ENCODE measurements at places on chromosomes 16 and 17.

GRCh38 chr16:74936902-74937560 lies 47.9 kb downstream of the WDR59 start:
- peak; percentile 66 for DNase-seq

DNA sequence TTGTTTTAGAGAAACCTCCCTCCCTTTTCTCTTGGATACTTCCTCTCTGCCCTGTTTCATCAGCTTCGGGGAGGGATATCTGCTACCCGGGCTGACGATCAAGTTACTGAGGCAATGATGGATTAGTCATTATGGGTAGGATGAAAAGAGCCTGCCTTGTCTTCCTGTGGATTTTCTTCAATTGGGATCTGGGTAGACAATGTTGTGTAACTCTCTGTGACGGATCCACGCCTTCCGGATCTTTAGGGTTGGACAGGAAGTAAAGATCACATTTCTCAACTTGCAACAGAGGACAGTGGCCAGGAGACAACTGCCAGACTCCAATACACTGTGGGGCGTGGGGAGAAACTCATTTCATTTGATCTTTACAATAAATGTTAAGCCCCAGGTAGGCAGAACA lies 11.3 kb upstream of the CHST6 start:
- DNase-seq = no peak

DNA sequence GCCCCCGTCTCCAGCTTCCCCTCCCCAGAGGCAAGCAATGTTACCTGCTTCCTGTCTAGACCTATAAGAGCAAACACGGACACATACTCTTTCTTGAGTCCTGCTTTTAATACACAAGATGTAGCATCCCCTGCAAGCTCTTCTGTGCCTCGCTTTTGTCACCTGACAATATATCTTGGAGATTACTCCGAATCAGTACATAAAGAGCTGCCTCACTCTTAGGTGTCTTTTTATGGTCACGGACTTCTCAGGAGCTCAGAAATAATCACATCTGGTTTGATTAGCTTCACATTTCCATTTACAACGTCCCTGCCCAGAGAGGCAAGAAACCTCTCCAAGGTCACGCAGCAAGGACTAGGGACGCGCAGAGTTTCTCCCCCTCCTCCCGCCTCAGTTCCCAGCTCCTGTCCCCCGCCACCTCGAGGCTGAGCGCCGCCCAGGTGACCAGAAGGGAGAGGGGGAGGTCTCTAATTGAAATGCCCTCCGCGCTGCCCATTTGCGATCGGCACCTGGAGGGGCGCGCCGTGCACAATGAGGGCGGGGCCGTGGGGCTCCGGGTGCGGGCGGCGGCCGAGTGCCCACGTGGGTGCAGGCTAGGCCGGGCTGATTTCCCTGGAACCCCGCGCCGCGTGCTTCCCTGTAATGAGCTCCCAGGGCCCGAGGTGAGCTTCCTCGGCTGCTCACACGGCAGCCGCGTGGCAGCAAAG lies 13.8 kb upstream of the SEZ6 start:
- DNase-seq = no peak

GRCh38 chr17:45385331-45385997 lies 47.2 kb downstream of the ARHGAP27 start:
- no peak for DNase-seq

DNA sequence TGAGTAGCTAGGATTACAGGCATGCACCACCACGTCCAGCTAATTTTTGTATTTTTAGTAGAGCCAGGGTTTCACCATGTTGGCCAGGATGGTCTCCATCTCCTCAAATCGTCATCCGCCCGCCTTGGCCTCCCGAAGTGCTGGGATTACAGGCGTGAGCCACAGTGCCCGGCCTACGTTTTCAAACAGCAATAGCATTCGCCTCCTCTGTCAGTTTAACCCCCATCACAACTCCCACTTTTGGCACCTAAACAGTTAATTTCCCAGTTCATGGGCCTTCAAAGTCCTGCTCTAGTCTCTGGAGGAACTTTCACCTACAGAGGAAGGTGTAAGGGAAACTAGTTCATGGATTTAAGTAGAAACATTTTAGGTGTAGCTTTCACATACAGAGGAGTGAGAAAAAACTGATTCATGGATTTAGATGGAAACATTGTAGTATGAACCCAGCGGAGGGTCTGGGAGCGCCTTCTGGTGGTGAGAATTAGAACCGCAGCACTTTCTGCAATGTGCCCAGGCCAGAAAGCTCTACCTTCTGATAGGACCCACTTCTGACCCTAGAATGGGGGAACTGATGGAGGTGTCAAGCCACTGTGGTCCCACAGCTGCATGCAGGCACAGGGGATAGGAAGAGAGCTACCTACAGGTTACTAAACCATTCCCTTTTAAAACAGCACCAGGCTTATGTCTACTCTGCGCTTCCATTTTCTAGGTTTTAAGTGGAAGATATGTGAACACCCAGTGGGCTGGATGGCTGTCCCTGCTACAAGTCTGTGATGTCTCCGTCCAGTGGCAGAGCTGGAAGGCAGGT lies 12.0 kb upstream of the MEOX1 start:
- no peak for DNase-seq

DNA sequence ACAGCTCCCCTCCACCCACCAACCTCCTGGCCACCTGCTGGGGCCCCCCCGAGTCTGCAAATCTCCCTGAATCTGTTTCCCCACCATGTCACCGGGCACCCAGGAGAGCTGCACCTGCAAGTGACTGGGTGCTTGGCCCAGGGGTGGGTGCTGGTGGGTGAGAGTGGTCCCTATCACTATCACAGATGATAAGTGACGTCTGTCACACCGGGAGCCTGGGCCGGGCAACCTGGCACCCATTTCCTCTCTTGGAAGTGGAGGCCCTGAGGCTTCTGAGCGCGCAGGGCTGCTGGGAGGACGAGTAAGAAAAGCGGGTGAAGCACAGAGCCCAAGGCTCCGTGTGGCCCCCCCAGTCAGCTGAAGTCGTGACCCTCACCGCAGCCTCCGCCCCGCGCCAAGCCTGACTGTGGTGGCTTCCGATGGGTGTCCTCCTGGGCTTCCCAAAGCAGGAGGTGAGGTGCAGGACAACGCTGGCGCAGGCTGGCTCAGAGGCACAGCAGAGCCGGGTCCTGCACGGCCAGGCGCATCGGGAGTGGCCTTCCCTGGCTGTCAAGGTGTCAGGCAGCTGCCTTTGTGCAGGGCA lies 21.0 kb upstream of the ACSF3 start:
- no peak for DNase-seq

GRCh38 chr17:48045316-48046001 lies 2.7 kb upstream of the NFE2L1 start:
- no peak for DNase-seq

- DNase-seq = no peak
These were observed 153.4 kb upstream of the PLCG2 start for GRCh38 chr16:81625544-81626153.

- peak; percentile 21 for DNase-seq
These were observed 20.6 kb downstream of the MAP2K4 start for GRCh38 chr17:12041312-12041711.

DNA sequence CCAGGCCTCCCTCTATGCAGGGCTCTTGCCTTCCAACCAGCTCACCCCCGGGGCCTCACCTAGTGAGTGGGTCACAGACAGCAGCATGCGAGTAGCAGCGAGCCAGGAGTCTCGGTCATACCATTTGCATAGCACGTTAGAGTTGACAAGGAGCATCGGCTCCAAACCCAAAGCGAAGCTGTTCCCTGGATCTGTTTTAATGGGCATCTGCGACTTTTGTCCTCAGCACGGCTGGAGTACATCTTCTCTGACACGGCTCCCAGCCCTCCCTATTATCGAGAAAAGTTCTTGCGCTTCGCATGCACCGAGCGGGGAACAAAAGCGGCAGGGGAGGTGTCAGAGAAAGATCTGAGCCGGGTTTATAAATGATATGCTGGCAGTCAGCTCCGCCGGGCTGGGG lies 253.3 kb downstream of the MAF start:
- no peak for DNase-seq

- no peak for DNase-seq
These were observed 6.4 kb upstream of the CD300LD start for GRCh38 chr17:74598346-74599022.

GRCh38 chr17:30217054-30217453 lies 18.4 kb downstream of the SLC6A4 start:
- DNase-seq = no peak

DNA sequence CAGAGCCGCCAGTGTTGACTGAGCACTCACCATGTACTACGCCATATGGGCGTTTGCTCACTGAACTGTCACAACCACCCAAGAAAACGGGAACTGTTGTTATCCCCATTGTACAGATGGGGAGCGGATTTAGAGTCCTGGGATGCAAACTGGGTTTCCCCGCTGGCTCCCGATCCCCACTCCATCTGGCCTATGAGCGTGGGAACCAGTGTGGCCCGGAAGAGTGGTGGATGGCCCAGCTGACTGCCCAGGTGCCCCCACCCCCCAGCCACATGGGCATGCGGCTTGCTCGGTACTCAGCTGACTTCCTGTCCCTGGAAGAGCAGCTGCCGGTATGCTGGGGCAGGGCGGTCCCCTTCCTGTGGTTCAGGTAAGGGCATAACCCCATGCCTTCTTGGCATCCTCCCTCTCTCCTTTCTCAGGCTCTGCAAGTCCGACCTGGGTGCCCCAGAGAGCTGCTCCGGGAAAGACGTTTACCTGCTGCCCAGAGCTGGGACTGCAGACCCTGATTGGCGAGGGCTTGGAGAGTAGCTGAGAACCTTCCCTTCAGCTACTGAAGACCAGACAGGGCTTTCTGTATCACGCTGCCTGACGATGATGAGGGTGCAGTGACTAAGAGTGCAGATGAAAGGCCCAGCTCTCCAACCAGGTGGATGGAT lies 16.2 kb downstream of the SOCS3 start:
- DNase-seq = no peak

DNA sequence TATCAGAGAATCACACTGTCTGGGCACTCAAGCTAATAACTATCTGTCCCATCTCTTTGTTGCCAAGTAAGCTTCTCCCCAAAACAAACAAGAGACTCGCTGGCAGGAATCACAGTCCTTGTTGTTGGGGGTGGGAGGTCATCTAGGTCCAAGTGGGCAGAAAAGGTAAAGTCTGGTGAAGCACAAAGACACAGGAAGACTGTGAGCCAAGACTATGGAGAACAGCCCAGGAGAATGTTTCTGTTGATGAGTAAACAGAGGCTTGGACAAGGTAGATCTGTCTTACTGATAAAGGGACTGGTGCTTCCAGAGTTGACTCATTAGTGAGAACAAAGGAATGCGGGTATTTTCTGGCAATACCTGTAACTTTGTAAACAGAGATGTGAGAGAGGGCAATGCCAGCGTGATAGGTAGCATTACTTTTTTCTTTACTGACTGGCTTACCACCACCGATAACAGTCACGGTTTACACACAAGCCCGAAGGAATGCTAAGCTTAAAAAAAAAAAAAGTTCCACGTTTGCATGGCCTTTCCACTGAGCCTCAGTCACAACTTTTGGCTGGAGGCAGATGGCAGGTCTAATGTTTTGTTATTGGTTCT lies 11.5 kb upstream of the MMD start:
- DNase-seq = no peak

GRCh38 chr16:4315186-4316107 lies at the start of gene GLIS2:
GLIS2 (plus strand) TSS chr16:4316067; CDS start chr16:4332281, 16,214 bp downstream.
- DNase-seq = no peak

DNA sequence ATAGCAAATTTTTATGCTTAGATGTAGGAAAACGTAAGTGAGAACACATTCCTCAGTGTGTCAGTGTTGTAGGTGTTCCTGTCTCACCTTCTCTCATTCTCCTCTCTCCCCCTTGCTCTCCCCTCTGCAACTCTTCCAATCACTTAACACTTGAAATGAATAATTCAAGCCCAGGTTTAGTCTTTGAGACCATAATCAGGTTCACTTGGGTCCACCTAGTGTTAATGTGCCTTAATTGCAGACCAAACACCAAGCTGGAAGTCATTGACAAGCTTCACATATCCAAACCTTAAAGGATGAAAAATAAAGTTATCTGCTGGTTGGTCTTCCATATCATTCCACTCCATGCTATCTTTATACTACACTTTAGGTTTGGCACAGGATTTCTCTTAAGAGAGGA lies 37.0 kb downstream of the STXBP4 start:
- DNase-seq = no peak

- no peak for DNase-seq
These were observed 61.2 kb downstream of the MARCHF10 start for GRCh38 chr17:62746941-62747340.

DNA sequence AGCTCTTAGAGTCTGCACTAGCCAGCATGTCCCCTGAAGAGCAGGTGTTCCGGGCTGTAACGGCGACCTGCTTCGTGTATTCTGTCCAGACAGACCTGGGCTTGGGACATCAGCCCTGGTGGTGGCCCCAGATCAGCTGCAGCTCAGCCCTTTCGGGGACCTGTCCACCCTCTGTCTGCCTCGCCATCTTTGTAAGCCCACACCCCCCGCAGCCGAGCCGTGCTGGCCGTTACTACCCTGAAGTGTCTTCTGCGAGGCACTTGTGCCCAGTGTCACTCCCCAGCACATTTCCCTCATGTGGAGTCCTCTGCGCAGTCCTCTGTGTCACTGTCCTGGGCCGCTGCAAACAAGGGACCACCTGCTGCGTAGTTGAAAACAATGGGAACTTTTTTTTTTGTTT lies 10.4 kb downstream of the CARD14 start:
- DNase-seq = no peak

GRCh38 chr17:59485946-59486345 lies 79.5 kb upstream of the DHX40 start:
- no peak for DNase-seq

DNA sequence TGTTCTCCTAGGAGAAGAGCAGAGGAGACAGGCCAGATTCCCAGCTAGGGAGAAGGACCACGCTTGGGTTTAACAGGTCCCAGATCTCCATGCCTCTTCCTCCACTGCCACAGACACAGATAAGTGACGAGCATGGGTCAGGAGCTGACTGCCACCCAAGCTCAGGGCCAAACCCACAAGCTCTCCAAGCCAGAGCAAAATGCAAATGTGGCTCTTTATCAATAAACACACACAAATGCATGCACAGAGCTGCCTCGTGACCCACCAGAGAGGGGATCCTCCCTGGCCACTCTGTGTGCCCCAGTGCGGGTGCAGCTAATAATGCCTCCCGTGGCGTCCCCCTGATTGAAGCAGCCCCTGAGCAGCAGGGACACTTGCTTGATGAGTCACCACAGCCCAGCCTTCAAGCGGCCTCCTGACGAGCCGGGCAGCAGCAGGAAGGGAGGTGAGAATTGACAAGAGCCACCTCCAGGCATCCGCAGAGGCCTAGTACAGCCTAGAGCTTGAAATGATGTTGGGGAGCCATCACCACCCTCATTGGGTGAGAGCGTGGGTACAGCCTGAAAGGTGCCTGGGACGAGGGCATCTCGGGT lies 143.9 kb downstream of the CCDC182 start:
- DNase-seq = no peak

GRCh38 chr17:11643851-11644250 lies 45.6 kb downstream of the DNAH9 start:
- DNase-seq = no peak

DNA sequence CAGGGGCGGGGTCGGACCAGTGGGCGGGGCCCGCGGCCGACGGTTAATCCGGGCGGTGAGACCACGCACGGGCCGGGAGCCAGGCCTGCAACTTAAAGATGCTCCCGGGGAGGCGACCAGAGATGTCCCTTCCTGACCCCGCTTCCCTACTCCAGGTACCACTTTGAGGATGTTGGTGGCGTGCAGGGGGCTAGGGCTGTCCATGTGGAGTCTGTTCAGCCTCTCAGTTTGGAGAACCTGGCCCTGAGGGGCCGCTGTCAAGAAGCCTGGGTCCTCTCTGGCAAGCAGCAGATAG lies 580 bp downstream of the RANGRF start:
- no peak for DNase-seq

GRCh38 chr16:75108792-75109731 lies 7.5 kb downstream of the LDHD start:
- DNase-seq = peak; percentile 46

Data from AG04449 (cell line).